ENCODE measurements at places on chromosomes 12 and 14.

DNA sequence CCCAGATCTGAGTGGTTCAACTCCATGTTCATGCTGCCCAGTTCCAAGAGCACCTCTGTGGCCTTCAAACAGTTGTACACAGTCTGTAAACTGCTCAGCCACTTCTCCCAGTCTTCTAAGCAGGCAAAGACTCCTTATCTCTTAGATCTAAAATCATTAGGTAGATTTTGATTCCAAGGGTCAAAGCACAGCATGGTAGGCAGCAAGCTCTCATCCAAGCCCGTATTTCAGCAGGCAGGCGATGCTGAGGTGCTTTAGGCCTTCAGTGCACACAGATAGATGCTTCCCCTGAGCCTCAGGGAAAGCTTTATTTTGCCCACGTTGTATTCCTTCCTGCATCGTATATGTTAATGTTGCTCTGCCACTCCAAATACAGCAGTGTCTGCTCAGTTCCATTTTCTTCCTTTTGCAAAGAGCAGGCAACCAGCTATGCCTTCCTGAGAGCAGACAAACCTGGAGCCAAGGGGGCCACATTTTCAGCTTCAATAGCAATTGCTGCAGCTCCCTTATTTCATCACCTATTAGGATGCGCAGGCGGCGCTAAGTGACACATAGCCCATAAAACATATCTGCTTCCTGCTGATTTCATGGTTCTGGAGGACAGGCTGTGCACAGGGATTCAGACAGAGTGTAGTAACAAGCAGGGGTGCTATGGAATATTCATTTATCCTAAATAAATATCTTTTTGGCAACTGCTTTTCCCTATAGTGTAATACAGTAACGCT, 67.5 kb downstream of the ETV6 start:
- DNase-seq, result no peak

DNA sequence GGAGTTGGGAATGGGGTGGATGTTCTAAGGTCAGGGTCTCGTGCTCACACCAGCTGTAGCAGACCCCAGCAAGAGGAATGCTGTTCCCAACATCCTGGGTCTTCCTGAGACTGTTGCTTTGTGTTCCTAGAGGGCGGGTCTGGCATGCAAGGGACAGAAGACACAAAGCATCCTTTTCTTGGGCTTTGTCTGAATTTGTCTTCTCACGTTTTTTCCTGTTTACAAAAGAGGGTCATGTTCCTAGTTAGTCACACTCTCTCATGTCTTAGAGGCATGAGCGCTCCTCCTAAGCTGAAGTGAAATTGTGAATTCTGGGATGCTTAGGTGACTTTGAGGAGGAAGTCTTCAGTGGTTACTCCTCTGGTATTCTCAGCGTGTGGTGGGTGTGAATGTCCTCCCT, 9.6 kb upstream of the TAMALIN start:
- DNase-seq, result no peak

GRCh38 chr12:110940296-110940695, 19.9 kb upstream of the MYL2 start:
- DNase-seq, result no peak

- DNase-seq, result no peak
These were observed 64.5 kb upstream of the STK38L start for GRCh38 chr12:27179400-27180214.

GRCh38 chr12:121611306-121611705, 15.0 kb upstream of the ORAI1 start:
- DNase-seq, result no peak

GRCh38 chr14:50874757-50875156, 2.9 kb downstream of the ABHD12B start:
- no peak for DNase-seq

GRCh38 chr14:95683793-95684192, 2.4 kb upstream of the TCL1B start:
- no peak for DNase-seq

DNA sequence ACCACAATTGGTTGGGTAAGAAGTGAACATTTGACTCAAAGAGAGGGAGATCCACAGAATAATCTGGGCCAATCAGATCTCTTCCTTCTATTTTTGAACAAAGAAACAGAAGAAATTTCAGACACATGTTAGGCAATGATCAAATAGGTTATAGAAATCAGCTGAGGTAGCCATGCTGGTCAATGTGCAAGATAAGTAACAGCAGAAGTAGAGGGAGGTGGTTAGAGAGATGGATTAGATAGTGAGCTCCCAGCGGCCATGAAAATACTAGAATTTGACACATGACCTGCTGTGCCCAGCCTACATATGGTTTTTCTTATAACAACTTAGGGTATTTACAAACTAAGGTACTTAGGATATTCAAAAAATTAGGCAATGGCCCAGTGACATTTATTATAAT, 230.9 kb upstream of the ARID2 start:
- no peak for DNase-seq

GRCh38 chr14:87863047-87863446, 129.9 kb downstream of the GALC start:
- no peak for DNase-seq

DNA sequence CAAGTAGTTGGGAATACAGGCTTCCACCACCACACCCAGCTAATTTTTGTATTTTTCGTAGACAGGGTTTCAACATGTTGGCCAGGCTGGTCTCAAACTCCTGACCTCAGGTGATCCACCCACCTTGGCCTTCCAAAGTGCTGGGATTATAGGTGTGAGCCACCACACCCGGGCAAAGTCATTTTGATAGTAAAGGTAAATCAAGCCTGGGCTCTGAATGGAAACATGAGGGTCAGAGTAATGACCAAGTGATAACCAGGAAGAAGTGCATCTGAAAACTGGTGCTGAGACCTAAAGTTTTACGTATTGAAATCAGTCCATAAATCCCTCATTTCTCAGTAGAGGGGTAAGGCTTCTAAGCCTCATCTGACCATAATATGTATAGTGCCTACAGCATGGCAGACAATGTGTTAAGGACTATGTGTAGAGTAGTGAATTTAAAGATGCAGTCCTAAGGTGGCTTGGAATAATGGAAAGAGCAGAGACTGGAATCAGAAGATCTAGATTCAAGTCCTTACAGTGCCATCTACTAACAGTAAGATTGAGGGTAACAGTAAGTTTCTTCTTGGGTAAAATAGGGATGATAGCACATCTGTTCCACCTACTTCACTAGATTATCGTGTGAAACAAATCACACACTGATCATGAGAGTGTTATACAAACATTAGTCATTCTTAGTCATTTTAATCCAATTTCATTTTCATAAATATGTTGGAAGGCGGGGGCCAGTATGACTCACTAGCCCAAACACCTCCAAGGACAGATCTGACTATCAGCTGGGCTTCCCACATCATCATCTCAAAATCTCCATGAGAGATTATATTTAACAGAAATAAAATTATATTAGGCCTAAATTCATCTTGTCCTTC, 11.2 kb downstream of the MAP4K5 start:
- DNase-seq, result no peak

DNA sequence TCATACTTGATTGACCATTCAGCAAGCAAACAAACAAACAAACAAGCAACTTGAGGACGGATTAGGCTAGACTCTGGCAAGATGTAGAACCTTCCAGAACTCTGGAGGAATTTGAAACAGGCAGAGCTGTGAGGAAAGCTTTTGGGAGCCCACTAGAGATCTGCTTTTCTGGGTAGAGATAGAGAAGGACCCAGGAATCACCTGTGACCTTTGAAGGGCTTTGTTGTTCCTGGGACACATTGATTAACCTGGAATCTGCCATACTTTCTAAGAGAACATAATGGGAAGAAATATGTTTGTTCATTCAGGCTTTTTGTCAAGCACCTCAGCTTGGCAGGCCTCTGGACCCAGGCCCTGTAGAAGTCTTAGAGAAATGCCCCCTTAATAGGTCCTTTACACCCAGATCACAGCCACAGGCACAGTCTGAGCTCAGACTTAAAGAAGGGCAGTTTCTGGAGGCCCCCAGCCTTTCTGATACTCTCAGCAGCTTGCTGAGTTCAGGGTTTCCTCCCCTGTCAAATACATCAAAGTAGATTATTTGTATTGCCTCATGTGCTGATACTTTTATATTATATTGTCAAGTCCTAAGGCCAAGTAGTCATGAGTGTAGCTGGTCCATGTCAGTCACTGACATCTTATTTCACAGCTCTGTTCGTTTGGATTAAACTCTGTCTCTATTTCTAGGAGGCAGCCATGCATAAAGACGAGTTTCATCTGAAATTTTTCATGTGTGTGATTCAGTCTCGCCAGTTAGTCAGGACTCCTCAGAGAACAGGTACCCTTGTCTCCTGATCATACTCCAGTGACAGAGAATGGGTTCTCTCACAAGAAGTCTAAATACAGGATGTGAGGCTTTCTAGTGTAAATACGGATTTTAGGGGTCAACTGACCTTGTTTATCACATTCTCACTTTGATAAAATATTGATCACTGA, 1.1 kb upstream of the SENP1 start:
- DNase-seq, result no peak

- no peak for DNase-seq
These were observed 259.6 kb downstream of the ITPR2 start for GRCh38 chr12:26573225-26573909.

DNA sequence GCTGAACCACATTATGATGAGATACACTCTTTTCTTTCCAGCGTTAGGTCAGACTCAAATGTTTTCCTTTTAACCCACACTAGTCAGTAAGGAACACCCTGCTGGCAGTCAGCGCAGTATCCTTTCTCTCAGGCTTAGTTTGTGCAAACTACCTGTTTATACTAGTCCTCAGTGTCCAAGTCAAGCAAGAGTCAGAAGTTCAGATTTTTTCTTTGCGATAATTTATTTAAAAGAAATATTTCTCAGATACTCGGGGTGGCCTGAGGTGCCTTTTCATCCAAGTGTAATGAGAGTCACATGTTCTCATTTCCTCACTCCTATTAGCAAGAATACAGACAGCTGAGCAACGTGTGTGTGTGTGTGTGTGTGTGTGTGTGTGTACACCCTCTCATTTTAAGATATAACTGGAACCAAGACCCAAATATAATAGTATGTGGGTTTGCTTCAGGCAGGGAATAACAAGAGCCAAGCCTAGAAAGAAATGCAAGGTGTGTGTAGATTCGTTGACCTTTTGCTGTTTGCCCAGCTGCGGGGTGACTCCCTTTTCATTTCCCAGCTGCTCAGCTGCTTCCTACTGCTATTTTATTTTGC, 182.7 kb downstream of the KICS2 start:
- DNase-seq, result no peak

DNA sequence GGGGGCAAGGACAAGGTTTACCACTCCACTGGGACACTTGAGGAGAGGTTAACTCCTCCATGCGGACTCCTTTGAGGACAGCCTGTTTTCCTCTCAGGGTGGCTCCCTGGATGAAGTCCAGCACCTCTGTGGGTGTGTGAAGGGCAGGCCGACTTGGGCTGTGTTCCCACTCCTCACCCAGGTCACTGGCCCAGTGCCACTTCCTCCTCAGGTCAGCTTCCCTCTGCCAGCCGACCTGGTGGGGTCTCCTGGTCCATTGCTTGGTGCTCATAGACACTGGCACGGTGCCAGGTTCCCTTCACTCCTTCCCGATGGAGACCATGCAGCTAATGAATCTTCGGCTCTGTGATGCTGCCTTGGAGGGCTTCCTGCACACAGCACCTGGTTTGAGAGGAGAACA, 146.4 kb upstream of the RTL1 start:
- DNase-seq, result no peak

DNA sequence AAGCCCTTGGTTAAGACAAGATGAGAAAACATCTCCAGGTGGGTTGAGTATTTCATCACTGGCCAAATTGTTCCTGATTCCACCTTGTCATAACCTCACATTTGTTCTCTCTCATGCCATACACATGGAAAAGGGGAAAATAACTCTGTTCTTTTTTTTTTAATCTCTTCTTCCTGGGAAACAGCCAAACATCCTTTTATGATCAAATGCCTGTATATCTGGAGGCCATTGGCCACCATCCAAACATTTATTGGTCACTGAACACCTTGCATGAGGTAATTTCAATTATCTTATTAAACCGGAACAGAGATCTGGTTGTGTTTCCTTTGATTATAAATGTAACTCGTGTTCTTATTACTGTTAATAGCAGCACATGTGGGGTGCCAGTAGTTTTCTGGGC, 469.6 kb downstream of the NPAS3 start:
- no peak for DNase-seq

DNA sequence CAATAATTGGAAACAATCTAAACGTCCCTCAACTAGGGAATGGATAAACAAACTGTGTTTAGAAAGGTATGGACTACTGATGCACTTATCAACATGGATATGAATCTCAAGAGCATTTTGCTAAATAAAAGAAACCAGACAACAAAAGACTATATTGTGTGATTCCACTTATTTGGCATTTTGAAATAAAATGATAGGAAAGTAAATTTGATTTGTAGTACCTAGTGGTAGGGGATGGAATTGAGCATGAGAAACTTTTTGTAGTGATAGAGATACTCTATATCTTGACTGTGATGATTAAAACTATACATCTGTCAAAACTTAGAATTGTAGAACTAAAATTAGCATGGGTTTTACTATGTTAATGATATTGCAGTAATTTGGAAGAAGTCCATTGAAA, 87.1 kb downstream of the ARID2 start:
- no peak for DNase-seq

DNA sequence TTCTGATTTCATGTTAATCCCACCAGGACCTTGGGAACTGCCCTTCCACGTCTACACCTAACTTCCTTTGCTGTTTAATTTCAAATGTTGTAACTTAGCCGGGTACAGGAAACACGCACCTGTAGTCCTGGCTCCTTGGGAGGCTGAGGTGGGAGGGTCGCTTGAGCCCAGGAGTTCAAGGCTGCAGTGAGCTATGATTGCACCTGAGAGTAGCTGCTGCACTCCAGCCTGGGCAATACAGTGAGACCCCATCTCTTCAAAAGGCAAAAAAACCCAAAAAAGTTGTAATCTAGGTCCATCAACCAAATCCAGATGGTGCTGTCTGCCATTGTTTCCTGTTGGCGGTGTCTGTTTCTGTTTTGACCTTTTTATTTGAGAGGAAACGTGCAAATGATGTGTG, 14.5 kb downstream of the BCL7A start:
- no peak for DNase-seq

GRCh38 chr14:59739794-59740193, 130.8 kb downstream of the RTN1 start:
- no peak for DNase-seq

- DNase-seq, result no peak
These were observed 9.4 kb upstream of the MORN3 start for GRCh38 chr12:121678716-121679300.
